Activated naive CD8-positive, alpha-beta T cell treated with anti-CD3 and anti-CD28 coated beads for 36 hours (primary cell): ENCODE measurements at places on chromosomes 16 and 17. TPM values are rescaled to one million over a fixed set of nuclear protein-coding genes. Genes with fewer than 3 reads are reported as not detected.

Gene LRRC46
- 0.46 TPM for total RNA-seq

DNA sequence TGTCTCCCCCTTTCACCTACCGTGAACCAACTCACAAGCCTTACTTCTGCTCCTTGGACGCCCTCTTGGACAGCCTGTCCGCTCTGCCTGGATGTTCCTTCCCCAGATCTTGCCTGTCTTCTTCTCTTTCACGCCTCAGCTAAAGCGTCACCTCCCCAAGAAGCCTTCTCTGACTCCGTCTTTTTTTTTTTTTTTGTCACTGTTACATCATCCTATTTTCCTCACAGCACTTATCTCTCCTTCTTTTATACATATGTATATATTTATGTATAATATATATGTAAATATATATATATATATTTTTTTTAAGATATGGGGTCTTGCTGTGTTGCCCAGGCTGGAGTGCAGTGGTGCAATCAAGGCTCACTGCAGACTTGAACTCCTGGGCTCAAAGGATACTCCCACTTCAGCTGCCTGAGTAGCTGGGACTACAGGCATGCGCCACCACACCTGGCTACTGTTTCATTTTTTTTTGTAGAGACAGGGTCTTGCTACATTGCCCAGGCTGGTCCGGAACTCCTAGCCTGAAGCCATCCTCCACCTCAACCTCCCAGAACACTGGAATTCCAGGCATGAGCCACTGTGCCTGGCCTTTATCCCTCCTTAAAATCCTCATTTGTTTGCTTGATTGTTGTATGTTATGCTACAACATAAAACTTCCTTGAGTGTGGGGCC lies 16.5 kb upstream of the AKTIP start:
- peak overlapping the region; percentile 57 for H3K4me3 ChIP-seq
- H3K27me3 ChIP-seq = peaks cover 19% of the 10 kb centered on the region
- H3K4me1 ChIP-seq = peaks cover 37% of the 10 kb centered on the region
- H3K36me3 ChIP-seq = peaks cover 7% of the 10 kb centered on the region
- peak overlapping the region; percentile 80 for H3K27ac ChIP-seq
- no peak for DNase-seq

DNA sequence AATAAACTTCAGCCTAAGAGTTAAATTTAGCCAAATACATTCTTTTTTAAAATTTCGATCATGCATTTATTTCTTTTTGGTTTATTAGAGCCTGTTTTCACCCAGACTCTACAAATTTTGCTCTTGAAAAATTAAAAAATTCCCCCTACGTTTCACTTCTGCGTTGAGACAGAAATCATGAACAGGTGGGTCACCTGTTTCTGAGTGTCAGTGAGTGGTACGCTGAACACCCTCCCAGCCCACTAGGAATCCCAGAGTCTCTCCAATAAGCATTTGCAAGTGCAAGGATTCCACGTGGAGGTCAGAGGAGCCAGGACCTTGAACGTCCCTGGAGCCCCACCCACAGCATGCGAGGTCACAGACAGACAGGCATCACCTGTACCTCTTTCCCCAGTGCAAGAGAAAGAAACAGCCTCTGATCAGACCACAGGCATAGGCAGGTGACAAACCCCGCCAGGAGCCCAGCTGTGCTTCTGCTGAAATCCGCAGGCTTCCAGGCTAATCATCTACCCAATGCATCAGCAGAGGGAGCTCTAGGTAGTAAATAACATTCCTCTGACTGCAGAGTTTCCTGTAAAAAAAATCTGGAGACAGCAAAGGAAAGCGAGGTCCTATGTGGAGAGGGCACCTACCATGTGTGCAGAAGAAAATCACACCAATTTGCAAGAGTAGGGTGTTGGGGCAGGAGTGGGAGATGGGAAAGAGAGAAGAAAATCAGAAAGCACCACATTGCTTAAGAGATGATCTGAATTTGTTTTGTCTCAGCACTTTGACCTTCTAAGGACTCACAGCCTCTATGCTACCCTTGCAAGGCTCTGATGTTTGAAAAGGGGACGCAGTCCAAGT lies 5.9 kb upstream of the XYLT1 start:
- H3K4me1 ChIP-seq = peaks cover 21% of the 10 kb centered on the region
- H3K36me3 ChIP-seq = no peaks in the 10 kb centered on the region
- DNase-seq = peak; percentile 3
- no peak overlapping the region for H3K27ac ChIP-seq
- peaks cover 3% of the 10 kb centered on the region for H3K27me3 ChIP-seq

- H3K36me3 ChIP-seq = no peaks in the 10 kb centered on the region
- no peaks in the 10 kb centered on the region for H3K27me3 ChIP-seq
- H3K4me3 ChIP-seq = no peak overlapping the region
- H3K4me1 ChIP-seq = no peaks in the 10 kb centered on the region
- DNase-seq = no peak
These were observed 222.5 kb upstream of the GSE1 start for GRCh38 chr16:85390511-85391174.

DNA sequence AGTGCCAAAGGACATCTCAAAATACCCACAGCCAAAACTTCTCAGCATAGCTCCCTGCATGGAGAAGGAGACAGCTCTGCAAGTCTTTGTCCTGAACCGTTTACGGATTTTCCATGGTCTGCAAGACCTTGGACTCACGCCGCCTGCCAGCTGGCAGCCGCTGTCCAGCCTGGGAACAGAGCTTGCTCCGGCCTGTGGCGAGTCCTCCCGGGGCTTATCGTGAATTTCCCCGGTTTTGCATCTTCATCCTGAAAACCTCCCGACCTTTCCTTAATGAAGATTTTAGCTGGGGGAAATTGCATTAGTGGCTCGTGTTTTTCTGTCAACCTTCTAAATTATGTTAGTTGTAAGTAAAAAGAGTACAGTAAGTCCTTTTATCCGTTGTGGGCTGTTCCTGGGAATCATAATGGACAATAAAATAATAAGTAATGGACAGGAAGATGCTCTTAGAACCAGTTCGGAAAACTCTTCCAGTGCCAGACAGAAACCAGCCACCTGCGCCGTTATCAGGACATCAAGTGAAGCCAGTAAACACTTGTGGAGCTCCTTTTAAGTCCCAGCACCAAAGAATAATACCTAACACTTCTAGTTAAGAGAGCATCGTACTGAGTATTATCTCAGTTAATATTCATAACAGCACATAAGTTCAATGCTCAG lies 112.4 kb upstream of the NOL11 start:
- no peak for DNase-seq
- H3K27ac ChIP-seq = no peak overlapping the region
- H3K4me3 ChIP-seq = no peak overlapping the region

DNA sequence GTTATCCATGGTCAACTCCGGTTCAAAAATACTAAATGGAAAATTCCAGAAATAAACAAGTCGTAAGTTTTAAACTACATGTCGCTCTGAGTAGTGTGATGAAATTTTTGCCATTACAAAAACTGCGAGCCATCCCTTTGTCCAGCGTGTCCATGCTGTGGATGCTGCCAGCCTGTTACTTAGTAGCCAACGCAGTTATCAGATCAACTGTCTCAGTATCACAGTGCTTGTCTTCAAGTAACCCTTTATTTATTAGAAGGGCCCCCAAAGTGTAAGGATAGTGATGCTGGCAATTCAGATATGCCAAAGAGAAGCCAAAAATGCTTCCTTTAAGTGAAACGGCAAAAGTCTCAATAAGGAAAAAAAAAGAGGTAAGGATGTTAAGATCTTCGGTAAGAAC lies 23.9 kb downstream of the SNN start:
- DNase-seq = no peak
- H3K4me3 ChIP-seq = no peak overlapping the region
- H3K27ac ChIP-seq = no peak overlapping the region
- no peaks in the 10 kb centered on the region for H3K27me3 ChIP-seq

Gene BLMH
- 86.8 TPM for total RNA-seq

- no peak for DNase-seq
- no peaks in the 10 kb centered on the region for H3K4me1 ChIP-seq
- H3K27me3 ChIP-seq = no peaks in the 10 kb centered on the region
- no peak overlapping the region for H3K4me3 ChIP-seq
These were observed 26.3 kb upstream of the C1QTNF8 start for GRCh38 chr16:1122398-1122765.
